Stimulated activated CD8-positive, alpha-beta memory T cell treated with anti-CD3 and anti-CD28 coated beads, Interleukin-7, amount 100 ng/mL, for 1 hour (primary cell): ENCODE measurements at places on chromosomes 4 and X.

DNA sequence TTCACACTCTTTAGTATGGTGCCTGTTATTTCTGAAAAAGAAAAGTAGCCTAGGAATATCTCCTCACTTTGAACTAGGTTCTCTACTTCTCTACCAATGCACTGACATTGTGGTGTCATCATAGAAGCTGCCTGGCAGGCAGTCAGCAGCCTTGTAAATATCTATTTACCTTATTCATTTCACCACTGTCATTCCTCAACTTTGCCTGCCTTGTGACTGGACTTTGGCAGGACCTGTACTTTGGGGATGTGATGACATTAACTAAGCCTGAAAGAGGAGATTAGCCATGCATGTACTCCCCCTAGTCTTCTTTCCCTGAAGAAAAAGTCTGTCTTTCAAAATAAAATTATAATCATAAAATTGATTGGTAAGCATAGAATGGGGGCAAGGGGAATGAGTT is 207.2 kb downstream of the ARAP2 start:
- no peak for DNase-seq

DNA sequence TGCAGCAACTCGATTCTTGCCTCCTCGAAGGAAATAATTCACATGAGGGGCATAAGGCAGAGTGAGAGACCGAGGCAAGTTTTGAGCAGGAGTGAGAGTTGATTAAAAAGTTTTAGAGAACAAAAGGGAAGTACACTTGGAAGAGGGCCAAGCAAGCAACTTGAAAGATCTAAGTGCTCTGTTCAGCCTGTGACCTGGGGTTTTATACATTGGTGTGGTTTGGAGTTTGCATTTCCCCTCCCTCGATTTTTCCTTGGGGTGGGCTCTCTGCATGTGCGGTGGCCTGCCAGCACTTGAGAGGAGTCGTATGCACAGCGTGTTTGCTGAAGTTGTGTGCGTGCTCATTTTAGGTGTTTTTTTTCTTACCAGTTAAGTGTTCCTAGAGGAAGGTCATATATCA is 356.4 kb downstream of the KLHL4 start:
- no peak for DNase-seq

DNA sequence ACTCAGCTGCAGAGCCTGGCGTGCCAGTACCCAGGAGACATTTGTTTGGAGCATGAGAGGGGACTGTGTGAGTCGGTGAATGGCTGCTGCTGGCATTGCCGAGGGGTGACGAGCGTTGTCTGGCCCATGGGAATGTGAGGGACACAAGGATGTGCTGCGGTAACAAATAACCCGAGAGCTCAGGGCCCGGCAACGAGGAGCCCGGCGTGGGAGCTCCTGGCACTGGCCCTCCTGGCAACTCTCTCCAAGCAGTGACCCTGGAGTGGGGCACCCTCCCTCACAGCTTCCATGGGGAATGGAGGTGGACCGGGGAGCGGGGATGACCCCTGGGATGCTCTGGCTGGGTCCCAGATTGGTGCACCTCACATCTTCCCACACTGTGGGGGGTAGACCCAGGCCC is 44.0 kb upstream of the SORCS2 start:
- DNase-seq, result no peak

DNA sequence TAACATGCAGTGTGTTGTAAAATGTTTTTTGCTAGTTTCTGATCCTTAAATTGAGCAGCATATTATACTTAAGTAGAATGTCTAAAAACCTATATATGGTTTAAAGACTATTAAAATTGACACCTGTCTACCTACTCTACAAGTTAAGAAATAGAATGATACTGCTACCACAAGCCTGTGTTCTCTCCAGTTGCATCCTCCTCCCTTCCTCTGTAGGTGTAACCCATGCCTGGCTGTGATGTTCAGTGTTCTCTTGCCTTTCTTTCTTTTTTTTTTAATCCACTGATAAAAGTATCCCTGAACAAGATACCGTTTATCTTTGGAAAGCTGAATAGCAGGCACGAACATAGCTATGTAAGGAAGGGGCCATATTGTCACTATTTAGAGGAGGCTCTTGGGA is 99.1 kb downstream of the KDM6A start:
- no peak for DNase-seq

- peak; percentile 34 for DNase-seq
These were observed 79.2 kb downstream of the MTMR1 start for GRCh38 chrX:150772150-150772970.

GRCh38 chr4:85740431-85740861 is 265.5 kb downstream of the ARHGAP24 start:
- no peak for DNase-seq

GRCh38 chr4:100849319-100849718 is 331.5 kb upstream of the EMCN start:
- no peak for DNase-seq

DNA sequence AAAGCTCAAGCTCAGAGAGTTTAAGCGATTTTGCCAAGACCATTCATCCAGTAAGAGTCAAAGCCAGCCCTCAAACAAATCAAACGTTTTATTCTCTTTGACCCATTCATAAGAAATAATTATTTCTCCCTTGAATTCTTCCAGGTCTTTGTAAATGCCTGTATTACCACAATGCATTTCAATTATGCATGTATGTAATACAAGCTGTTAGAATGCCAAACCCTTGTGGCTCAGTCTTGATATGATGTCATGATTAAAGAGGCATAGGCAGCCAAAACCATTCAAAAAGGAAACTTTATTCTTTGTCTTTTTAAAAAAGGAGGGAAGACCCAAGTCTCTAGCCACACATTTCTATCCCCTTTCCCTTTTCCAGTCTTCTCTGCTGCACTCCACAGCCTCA is 56.5 kb upstream of the PGM2 start:
- no peak for DNase-seq

DNA sequence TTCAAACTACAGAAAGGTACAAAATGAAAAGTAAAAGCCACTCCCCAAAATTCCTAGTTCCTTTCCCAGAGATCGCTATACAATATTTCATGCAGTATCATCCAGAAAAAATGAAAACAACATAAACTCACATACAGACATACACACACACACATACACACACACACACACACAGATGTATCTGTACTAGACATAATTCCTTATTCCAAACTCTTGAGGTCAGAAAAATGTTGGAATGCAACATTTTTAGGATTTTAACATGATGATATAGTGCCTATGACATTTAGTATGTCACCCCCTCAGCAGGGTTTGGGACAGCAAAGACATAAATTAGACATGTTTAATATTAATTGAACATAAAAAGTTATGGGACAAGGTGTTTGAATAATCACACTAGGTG is 73.4 kb upstream of the LHFPL1 start:
- DNase-seq, result no peak

GRCh38 chr4:9889306-9889705 is 107.9 kb downstream of the DRD5 start:
- no peak for DNase-seq

DNA sequence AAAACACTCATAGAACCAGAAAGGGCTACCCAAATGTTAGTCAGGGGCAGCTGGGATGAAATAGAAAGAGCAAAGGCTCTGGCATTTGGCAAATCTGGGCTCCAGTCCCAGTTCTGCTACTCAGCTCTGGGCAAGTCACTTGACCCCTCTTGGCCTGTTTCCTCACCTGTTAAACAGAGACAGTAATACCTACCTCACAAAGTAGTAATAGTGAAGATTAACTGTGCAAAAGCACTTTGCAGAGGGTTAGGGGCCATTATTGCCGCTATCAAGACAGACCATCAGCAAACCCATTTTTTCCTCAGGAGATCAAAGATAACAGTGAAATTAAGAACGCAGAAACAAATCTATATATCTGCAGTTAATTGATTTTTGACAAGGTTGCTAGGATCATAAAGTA is 20.6 kb downstream of the ZBTB33 start:
- DNase-seq, result no peak

DNA sequence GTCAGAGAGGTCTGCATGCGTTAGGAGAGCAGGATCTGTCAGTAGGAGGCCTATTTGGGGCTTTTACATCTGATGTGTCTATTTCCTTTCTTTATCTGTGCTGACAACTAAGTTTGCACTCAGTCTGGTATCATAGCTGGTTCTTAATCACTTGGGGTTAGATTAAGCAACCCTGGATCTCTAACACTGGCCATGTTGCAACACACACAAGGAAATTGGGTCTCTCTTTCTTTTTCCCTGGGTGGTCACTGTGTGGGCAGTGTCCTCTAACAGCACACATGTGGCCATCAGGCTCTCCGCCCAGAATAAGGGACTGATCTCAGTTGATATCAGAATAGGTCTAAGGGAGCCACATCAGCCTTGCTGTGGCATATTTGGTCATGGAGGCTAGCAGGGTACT is 38.9 kb downstream of the IGFBP7 start:
- no peak for DNase-seq

- no peak for DNase-seq
These were observed 49.7 kb downstream of the MID1IP1 start for GRCh38 chrX:38850807-38851544.

DNA sequence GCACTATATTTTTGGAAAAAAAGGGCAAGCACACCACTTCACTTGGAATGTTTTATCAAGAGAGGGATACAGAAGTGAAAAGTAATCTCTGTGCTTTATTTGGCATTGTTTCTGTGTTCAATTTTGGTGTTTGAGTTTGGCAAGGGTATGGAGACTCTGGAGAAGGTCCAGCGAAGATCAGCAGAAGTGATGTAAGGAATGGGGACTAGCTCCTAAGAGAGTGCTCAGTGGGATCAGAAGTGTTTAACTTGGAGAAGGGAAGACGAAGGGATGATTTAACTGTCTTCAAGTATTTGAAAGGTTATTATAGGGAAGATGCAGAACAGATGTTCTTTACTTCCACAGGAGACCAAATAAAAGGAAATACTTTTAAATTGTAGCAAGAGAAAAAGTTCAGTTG is 74.3 kb downstream of the CFAP299 start:
- DNase-seq, result no peak

GRCh38 chrX:46791927-46792809 is 33.2 kb upstream of the SLC9A7 start:
- DNase-seq, result no peak

DNA sequence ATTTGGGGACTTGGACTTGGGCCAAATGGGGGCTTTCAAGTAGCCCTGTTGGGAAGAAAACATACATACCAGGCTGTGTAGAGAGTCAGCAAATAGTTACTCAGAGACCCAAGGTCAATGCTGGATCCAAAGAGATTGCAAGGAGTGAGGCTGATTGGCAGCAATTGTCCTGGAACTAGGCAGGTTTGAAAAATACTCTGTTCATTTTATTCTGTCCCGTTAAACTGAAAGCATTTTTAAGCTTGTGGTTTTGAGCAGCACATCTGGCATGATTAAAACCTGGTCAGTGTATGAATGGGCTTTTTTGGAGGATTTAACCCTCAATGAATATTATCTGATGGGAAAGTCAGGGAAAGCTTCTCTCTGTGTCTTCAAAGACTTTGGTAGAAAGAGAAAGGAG is 294.3 kb upstream of the BOD1L1 start:
- DNase-seq, result no peak

DNA sequence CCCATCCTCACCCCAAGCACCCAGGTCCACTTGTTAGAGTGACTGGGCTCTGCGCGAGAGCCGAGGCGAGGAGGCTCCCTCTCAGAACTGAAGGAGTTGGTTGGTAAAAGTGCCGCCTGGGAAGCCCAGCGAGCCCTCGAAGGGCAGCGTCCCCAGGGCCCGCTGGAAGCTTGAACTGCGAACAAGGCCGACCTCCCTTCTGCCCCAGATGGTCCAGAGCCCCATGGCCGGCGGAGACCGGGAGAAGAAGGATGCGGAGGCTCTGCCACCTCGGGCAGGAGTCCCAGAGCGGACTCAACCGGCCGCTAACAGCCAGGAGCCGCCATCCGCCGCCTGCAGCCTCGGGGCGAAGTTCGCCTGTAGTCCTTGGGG is 116.3 kb upstream of the TEX13C start:
- no peak for DNase-seq

DNA sequence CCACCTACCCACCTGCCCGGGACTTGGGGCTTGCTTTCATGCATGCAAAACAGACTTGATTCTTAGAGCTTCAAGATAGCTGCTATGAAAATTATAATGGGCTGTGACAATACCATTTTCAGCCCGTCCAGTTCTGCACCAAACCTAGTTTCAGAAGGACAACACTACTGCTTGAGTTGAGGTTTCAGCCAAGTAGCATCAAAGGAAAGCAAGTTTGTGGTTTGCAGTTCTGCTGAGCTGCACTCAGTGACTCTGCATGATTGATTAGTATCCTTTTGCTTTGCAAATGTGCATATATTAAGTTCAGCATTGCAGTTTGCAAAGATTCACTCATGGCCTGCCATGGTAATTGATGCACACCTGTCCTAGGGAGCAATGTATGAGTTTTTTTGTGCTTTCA is 442.7 kb downstream of the RPA4 start:
- no peak for DNase-seq

GRCh38 chr4:71254451-71255012 is 84.3 kb upstream of the SLC4A4 start:
- no peak for DNase-seq

GRCh38 chrX:57915680-57916079 is 5.4 kb upstream of the ZXDA start:
- DNase-seq, result no peak

- DNase-seq, result no peak
These were observed 1196.3 kb downstream of the RAPGEF2 start for GRCh38 chr4:160299177-160299576.

GRCh38 chrX:10798041-10798440 is 177.7 kb upstream of the MID1 start:
- no peak for DNase-seq

GRCh38 chr4:54440394-54441136 is 211.5 kb downstream of the PDGFRA start:
- DNase-seq, result no peak

DNA sequence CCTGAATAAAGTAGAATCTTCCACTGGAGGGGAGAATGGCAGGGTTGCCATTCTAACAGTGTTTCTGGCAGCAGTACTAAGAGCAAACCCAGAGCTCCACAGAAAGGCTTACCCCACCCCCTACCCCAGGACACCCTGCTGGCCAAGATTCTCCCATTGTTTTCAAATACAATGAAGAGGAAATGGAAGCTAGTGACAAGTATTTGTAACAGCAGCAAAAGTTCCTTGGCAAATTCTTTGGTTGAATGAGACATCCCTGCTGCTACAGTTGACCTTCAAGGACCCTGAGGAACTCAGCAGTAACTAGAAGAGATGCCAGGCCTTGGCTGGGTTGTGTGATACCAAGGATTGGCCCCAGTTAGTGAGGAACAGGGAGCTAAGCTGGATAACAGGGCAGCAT is 124.2 kb upstream of the DGKK start:
- no peak for DNase-seq
